Suppressor macrophage treated with lipopolysaccharide for 4 hours (primary cell): ENCODE measurements at places on chromosomes 7 and 10.

DNA sequence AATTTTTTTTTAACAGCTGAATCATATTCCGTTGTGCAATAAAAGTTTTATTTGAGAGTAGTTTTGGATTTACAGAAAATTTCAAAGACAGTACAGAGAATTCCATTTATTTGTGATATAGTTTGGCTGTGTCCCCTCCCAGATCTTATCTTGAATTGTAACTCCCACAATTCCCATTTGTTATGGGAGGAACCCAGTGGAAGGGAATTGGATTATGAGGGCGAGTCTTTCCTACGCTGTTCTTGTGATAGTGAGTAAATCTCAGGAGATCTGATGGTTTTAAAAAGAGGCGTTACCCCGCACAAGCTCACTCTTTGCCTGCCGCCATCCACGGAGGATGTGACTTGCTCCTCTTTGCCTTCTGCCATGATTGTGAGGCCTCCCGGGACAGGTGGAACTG lies 228.0 kb upstream of the MAGI2 start:
- DNase-seq, result no peak

DNA sequence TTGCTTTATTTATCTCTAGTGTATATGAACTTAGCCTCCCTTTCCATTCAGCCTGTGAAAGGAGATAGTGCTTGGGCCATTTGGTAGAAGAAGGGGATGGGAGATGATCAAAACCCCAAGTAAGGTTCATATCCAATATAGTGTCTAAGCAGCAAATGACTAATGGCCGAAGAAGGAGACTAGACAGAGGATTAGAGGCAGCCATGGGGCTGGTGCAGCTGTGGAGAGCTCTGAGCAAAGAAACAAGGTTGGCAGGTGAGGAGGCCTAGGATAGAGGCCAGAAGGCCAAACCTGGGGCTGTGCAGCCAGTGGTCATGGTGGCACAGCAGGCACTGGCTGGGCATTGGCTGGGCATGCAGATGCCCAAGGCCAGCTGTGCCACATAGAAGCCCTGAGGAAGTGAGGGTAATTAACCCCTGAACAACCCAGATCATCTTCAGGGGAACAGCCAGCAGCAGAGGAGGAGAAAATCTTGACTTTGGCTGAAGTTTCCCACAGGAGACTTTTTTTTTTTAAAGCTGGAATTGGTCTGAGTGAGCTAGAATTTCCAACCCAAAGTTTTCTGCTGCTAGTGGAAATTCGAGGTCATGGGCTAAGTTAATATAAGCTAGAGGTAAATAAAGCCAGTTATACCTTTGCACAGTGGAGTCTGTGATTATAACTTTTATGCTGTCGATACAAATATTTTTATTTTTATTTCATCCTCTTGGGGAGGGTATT lies 10.3 kb upstream of the CPA1 start:
- DNase-seq, result no peak

GRCh38 chr10:57689596-57690297 lies 577.9 kb downstream of the IPMK start:
- DNase-seq, result no peak

- peak; percentile 51 for DNase-seq
Observed at GRCh38 chr7:112790586-112791003, 402 bp upstream of the TMEM168 start.

DNA sequence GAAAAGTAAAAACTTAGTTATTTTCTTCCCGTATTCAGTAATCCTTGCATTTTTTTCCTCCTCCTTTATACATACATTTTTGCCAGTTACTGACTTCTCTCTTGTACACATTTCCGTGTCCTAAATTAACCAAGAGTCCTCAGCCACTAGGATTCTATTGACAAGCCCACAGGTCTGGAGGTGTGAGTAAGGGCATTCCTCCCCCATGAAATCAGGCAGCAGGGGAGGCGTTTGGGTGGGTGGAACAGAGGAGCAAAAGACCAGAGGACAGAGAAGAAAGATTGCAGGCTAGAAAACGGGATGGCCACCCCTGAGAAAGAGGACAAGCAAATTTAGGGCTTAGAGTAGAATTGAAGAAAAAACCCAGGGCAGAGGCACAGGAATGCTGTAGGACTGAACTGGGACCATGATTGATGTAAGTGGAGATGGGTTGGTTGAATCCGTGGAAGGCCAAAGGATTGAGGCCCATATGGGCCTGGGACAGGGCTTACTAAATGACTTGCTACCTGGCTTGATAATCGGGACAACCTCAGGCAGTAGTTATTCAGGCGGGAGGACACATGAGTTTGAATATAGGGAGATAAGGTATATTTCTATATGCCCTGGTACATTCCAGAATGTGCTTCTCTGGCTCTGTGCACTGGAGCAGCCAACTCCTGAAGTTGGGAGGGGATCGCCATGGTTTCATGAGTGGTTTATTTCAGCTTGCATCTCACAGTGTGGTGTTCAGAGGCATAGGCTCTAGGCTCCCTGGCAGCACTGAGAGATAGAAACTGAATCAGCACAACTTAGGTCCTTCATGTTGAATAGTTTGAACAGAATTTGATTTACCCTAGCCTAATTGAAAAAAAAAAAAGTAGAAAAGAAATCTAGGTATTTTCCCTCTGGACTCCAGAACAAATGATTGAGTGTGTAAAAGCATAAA lies 28.0 kb downstream of the IKZF1 start:
- no peak for DNase-seq

DNA sequence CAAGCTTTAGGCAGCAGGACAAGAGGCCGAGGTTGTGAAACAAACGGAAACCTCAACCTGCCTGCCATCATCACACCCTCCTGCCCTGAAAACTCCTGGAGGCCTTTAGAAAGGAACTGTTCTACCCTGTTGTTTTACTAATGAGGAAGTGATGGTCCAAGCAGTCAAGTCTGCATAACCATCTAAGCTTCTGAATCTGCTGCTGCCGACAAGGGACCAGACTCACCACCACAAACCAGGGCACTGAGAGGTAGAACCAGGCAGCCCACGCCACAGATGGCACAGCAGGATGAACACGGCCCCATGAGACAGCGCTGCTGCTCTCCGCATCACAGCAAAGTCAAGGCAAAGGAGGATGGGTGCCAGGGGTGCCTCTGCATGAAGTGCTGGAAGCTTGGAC lies 209.4 kb downstream of the CELF2 start:
- DNase-seq, result no peak

GRCh38 chr10:6583447-6583846 lies 3.4 kb upstream of the PRKCQ start:
- DNase-seq, result no peak

- DNase-seq, result no peak
Observed at GRCh38 chr7:16583834-16584233, 57.2 kb downstream of the LRRC72 start.
